ENCODE measurements at places on chromosomes 13 and 19. TPM values are rescaled to one million over a fixed set of nuclear protein-coding genes. Genes with fewer than 3 reads are reported as not detected.

DNA sequence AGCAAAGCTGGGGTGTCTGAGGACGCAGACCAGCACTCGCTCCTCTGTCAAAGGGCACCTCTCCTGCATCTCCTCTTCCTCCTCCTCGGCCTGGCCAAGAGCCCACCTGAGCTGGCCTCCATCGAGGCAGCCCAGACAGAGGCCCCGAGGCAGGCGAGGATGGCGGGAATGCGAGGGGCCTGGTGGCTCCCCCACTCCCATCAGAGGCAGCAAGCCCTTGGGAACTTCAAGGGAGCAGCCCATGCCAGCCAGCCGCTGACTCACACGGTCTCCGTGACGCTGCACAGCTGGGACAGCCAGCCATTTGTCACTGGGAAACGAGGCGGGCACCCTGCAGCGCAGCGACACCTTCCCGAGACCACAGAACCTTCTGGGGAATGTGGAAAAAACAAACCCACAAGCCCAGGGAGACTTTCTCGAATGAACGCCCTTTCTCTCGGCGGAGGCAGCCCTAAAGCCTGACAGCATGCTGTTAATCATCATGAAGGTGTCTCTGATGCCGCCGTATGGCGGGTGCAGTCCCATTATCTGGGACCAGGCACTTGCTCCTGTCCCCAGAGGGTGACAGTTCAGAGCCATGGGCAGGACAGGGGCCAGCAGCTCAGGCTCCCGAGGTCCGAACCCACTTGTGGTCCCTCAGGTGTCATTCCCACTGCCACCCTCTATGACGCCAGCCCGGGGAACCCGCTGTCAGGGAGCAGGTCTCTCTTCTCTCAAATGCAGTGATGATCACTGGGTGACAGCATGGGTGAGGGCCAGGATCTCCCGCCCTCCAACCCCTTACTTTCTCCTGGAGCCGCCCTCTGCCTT, 53.0 kb downstream of the PEPD start:
- DNase-seq = no peak

- DNase-seq = peak; percentile 40
Measured at GRCh38 chr19:10936661-10937084, 8.1 kb downstream of the TIMM29 start.

DNA sequence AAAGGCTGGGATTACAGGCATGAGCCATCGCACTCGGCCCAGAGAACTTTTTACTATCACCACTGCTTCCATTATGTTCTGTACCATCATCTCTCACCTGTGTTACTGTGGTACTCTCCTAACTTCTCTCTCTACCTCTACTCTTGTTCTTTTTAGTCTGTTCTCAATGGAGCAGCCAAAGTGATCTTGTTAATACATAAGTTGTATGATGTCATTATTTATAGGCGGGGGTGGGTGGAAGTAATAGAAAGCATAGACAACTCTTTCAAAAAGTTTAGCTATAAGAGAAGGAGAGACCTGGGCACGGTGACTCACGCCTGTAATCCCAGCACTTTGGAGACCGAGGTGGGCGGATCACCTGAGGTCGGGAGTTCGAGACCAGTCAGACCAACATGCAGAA, 3.0 kb downstream of the ZNF570 start:
- no peak for DNase-seq

DNA sequence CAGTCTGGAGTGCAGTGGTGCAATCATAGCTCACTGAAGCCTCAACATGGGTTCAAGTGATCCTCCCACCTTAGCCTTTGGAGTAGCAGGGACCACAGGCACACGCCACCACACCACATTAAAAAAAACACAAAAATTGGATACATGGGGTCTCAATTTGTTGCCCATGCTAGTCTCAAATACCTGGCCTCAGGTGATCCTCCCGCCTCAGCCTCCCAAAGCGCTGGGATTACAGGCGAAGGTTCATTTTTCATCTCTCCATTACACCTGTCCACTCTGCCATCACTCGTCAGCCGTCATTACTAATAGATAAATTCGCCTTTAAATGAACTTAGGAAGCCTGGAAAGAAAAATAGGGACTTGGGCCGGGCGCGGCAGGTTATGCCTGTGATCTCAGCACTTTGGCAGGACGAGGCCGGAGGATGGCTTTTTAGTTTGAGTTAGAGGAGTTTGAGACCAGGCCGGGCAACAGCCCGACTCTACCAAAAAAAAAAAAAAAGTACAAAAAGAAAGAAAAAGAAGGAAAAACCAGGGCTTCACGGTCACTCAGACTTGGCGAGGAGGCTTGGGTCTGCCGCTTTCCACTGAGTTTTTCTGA, 685 bp upstream of the SUPT5H start:
- no peak for DNase-seq

The ZNF285 gene
- total RNA-seq = 0.95 TPM

The EPSTI1 gene
- 22.9 TPM for total RNA-seq

The SYDE1 gene
- 10.8 TPM for total RNA-seq

GRCh38 chr13:107590556-107590955, 624.8 kb downstream of the LIG4 start:
- DNase-seq = no peak

GRCh38 chr19:42386974-42387707, 3.0 kb downstream of the CNFN start:
- DNase-seq = peak; percentile 86

The INSL3 gene
- total RNA-seq = not detected

DNA sequence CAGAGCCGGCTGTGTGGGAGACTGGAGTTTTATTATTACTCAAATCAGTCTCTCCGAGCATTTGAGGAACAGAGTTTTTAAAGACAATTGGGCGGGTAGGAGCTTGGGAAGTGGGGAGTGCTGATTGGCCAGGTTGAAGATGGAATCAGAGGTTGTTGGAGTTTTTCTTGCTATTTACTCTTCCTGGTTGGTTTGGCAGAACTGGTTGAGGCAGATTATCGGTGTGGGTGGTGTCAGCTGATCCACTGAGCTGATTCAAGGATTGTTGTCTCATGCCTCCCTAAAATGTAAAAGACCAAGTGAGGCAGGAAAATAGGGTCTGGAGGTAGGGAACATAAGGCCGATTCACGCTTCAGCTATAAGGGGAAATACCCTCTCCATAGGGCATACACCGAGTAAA, 1.3 kb upstream of the TDRD12 start:
- no peak for DNase-seq

- DNase-seq = no peak
Measured at GRCh38 chr13:57784633-57785032, 153.1 kb downstream of the PCDH17 start.

GRCh38 chr19:54616057-54616456, 14.2 kb upstream of the LILRB1 start:
- no peak for DNase-seq
